Activated CD8-positive, alpha-beta memory T cell treated with anti-CD3 and anti-CD28 coated beads for 1 hour (primary cell): ENCODE measurements at places on chromosomes 16 and 17.

GRCh38 chr16:73886426-73886825, 410.2 kb upstream of the PSMD7 start:
- DNase-seq, result no peak

GRCh38 chr17:79741751-79742588, 11.2 kb downstream of the ENPP7 start:
- DNase-seq, result no peak

GRCh38 chr17:4331614-4332013, 34.9 kb downstream of the UBE2G1 start:
- DNase-seq, result no peak

- DNase-seq, result no peak
Observed at GRCh38 chr16:50213939-50214519, 52.3 kb upstream of the ADCY7 start.

- no peak for DNase-seq
Observed at GRCh38 chr17:19278729-19279128, 41.6 kb downstream of the EPN2 start.

DNA sequence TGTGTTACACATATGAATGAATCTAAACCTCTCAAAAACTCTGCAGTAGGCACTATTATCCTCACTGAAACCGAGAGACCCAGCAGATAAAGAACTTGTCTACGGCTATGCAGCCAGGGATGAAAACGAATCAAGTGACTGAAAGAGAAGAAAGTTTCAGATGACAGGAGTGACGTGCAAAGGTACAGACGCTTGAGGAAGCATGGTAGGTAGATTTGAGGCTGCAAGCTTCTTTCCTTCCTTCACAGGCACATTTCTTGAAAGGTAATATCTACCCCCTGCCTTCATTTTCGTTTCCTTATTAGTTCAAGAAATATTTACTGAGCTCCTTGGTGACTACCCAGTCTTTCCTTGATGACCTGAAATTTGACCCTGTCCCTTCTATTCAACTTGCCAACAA, 211.5 kb upstream of the AXIN2 start:
- DNase-seq, result no peak

- no peak for DNase-seq
Observed at GRCh38 chr16:81816793-81817210, 37.7 kb downstream of the PLCG2 start.

DNA sequence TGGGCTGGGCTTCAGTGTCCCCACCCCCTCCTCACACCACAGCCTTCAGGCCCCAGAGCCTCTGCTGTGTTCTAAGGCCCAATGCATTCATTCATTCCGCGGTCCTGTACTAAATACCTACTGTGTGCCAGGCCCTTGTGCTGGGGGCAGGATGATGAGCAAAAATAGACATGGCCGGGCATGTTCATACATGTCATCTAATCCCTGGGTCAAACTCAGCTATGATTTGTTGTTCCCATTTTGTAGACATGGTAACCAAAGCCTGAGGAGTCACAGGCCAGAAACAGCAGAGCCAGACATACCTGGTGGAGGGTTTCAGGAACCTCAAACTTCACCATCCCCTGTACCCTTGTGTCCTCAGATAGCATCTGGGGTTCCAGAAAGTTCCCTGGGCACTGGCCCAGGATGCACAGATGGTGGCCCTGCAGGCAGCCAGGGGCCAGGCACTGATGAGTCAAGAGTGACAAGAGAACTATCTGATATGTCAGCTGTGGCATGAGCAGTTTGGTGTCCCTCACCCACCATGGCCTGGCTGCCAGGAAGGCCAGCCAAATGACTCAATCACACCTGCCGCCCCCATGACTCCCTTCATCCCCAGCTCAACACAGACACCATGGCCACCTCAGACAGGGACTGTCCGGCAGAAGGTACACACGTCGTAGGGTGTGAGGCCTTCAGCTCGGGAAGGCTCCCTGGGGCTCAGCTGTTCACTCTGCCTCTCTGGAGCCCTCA, 2.7 kb upstream of the RRAD start:
- DNase-seq, result no peak

- no peak for DNase-seq
Observed at GRCh38 chr16:11868412-11868980, 17.2 kb upstream of the RSL1D1 start.

- no peak for DNase-seq
Observed at GRCh38 chr17:81681672-81682071, 1.9 kb downstream of the ARL16 start.

GRCh38 chr16:1311738-1312466, 2.5 kb downstream of the UBE2I start:
- no peak for DNase-seq

- no peak for DNase-seq
Observed at GRCh38 chr16:75942936-75943335, 216.6 kb upstream of the CPHXL start.

GRCh38 chr17:28899212-28899815, 1.8 kb upstream of the FLOT2 start:
- DNase-seq, result no peak

DNA sequence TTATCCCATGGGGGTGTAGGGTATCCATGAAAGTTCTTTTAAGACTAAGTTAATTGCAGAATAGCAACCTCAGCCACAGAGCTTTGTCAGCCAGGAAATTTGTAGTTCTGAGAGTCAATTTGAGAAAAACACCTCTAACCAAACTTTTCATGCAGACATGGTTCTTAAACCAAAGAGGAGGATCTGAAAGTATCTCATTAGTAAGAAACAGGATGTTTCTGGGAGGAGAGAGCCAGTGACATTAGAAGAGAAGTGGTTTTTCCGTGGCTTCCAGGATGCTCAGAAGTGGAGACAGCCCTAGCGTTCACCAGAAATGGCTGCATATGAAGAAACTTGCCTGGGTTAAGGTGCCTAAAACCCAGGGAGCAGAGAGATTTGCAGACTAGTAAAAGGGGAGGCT, 7.9 kb downstream of the GNAO1 start:
- no peak for DNase-seq

GRCh38 chr17:8357910-8358309, 18.3 kb downstream of the ODF4 start:
- DNase-seq, result no peak

GRCh38 chr17:27601975-27602302, 29.0 kb upstream of the LGALS9 start:
- no peak for DNase-seq

- no peak for DNase-seq
Observed at GRCh38 chr17:35586569-35587073, 501 bp upstream of the AP2B1 start.

GRCh38 chr16:5228369-5228768, 130.8 kb upstream of the EEF2KMT start:
- no peak for DNase-seq

DNA sequence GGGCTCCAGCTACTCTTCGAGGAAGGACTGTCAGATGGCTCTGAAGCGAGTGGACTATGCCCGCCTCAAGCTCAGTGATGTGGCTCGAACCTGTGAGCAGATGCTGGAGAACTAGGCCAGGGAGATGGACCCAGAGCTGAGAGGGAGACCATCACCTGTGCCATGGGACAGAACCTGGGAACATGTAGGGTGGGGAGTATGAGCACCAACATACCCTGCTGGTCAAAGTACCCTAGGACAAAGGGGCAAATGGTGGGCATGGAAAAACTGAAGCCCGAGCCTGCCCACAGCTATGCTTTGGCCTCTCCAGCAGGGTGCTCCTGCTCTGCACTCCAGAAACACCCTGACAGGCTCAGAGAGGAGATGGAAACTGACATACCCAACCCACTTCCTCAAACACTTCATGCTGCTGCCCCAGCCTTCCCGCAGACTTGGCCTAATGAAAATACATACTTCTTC, 1.9 kb downstream of the MED11 start:
- no peak for DNase-seq

- DNase-seq, result no peak
Observed at GRCh38 chr17:78538033-78538776, 39.0 kb downstream of the DNAH17 start.
